A172 (cell line): ENCODE measurements at places on chromosomes 13 and 19. TPM values are rescaled to one million over a fixed set of nuclear protein-coding genes. Genes with fewer than 3 reads are reported as not detected.
A peak's percentile ranks its signal among the peaks of the same experiment; 100 is the strongest.

Gene OR1I1
- not detected in 2 replicates for total RNA-seq

- DNase-seq, result no peak
Observed at GRCh38 chr13:42985312-42986175, 6.5 kb downstream of the EPSTI1 start.

GRCh38 chr13:102693250-102693649 lies 1.6 kb downstream of the METTL21C start:
- no peak for DNase-seq

- DNase-seq, result no peak
Observed at GRCh38 chr19:15928321-15928720, 6.0 kb downstream of the CYP4F11 start.

- DNase-seq, result no peak
Observed at GRCh38 chr13:28326056-28326455, 168.9 kb downstream of the FLT1 start.

- DNase-seq, result peak; percentile 33
Observed at GRCh38 chr13:73849292-73849691, 284.9 kb downstream of the KLF12 start.

GRCh38 chr13:93767917-93768409 lies 541.4 kb downstream of the GPC6 start:
- DNase-seq, result no peak

- DNase-seq, result no peak
Observed at GRCh38 chr13:52779103-52779502, 39.5 kb upstream of the CNMD start.

DNA sequence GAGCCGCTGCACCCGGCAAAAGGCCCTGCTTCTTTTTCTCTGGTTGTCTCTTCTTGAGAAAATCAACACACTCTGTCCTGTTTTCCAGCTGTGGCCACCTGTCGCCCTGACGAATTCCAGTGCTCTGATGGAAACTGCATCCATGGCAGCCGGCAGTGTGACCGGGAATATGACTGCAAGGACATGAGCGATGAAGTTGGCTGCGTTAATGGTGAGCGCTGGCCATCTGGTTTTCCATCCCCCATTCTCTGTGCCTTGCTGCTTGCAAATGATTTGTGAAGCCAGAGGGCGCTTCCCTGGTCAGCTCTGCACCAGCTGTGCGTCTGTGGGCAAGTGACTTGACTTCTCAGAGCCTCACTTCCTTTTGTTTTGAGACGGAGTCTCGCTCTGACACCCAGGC lies 17.2 kb downstream of the LDLR start:
- DNase-seq, result no peak

GRCh38 chr13:30702006-30702405 lies 33.3 kb upstream of the ALOX5AP start:
- DNase-seq, result no peak

GRCh38 chr19:20028611-20029010 lies 10.7 kb downstream of the ZNF682 start:
- DNase-seq, result no peak

- no peak for DNase-seq
Observed at GRCh38 chr13:82678052-82678451, 1204.2 kb downstream of the SLITRK1 start.

DNA sequence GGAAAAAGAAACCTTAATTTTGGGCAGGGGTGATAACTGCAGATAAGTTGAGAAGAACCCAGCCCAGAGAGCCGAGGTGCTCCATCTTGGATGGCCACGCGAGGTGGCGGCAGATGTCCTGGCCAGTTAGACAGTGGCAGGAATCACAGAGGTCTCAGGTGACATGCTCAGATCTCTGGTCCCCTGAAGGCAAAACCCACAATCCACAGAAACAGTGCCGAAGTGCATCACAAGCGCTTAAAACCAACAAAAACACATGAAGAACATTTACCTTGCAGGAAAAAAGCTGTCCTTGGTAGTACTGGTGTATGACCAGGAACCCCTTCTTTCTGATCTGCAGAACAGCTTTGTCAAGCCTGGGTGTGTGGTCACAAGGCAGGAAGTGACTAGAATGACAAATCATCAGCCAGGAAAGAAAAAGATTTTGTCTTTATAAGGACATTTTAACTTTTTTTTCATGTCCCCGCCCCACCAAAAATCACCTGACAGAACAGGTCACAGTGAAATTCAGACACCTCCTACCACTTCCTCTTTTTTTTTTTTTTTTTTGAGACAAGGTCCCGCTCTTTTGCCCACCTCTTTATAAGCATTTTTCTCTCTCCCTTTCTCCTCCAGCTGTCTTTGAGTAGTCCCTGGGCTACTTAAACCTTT lies at the start of gene LCP1:
Gene LCP1 (minus strand): TSS at position 338 of the 651 bp plus-strand sequence. CDS start 22,515 bp downstream, outside the sequence.
- peak; percentile 60 for DNase-seq
